ENCODE measurements at places on chromosomes 16 and 17.

- no peak for DNase-seq
These were observed 41.3 kb upstream of the ATP2A3 start for GRCh38 chr17:4005296-4006164.

DNA sequence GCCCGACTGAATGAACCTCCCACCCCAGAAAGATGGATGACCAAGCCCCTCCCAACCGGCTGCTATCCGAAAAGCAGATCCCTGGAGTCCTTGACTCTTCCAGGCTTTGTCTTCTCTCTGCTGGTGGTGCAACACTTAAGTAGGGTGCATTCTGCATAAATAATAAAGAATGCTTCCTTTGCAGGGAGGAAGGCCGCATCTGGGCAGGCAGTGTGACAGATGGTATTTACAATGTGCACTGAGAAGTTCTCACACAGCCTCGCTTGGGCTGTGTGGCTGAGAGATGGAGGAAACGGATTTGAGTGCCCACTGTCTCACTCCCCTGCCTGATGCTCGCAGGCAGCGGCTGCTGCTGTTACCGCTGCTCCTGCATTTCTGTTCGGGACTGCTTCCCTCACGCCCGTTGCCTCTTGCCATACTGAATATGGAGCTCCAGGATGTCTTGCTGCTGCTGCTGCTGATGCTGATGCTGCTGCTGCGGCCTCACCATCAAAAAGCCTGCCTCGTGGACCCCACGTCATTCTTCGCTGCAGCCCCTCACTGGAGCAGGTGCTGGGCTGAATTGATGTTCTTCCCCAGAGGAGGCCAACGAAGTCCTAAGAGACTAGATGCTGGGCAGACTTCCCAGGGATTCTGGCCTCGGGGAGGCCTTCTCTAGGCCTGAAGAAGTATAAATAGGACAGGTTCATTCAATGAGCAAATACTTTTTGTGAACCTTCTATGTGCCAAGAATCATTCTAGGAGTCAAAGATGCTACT is 7.1 kb upstream of the RHBDL3 start:
- DNase-seq, result no peak

DNA sequence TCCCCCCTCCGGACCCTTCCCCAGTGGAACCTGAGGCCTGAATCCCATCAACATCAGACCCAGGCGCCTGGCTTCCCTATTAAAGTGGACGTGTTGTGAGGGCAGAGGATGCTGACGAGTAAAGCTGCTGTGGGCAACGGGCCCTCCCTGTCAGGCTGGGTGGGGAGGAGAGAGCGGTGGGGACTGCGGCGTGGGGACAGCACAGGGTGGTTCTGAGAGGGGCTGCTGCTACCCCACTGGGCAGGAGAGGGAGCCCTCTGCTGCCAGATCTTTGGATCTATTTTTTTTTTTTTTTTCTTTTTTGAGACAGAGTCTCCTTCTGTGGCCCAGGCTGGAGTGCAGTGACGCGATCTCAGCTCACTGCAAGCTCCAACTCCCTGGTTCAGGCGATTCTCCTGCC is 5.9 kb downstream of the CA5A start:
- DNase-seq, result no peak

GRCh38 chr16:20026361-20027072 is 47.2 kb downstream of the GPR139 start:
- DNase-seq, result no peak

DNA sequence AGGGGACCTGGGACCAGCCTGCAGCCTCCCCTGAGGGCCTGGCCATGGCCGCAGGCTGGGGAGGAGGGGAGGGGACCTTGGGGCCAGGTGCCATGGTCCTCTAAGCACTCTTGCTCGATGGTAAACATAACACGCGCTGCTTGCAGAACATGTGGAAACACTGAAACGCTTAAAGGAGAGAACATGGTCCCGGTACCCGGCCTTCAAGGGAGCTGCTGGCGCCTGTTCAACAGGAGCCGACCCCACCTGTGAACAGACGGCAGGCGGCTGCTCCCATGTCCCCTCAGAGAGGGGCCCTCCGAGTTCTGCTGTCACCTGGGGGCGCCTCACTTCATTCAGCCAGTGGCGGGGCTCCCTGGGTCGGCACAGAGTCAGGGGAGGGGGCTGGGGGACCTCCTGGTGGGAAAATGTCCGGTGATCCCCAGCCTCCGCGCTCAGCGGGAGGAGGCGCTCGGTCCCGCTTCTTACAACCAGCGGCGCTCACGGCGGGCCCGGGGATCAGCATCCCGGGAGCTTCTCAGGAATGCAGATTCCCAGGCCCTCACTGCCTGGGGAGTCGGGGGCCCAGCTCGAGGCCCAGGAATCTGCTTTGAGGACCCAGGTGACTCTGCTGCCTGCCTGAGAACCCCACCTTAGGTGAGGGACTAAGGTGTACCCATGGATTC is 854 bp upstream of the SSTR5 start:
- no peak for DNase-seq

DNA sequence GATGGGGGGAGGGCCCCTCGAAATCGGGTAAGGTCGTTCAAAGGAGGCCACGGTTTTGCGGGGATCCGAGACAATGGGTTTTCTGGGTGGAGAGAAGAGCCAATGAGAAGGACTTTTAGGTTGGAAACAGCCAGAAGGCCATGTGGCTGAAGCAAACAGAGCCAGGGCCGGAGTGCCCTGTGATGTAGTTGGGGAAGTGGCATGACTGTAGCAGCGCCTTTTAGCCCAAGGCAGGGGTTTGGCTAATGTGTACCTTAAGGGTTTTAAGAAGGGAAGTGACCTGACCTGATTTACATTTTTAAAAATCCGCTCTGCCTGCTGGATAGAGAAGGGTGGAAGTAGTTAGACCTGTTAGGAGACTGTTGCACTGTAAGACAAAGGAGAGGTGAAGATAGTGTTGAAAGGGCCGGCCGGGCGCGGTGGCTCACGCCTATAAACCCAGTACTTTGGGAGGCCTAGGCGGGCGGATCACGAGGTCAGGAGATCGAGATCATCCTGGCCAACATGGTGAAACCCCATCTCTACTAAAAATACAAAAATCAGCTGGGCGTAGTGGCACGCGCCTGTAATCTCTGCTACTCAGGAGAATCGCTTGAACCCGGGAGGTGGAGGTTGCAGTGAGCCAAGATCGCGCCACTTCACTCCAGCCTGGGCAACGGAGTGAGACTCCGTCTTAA is 1.0 kb downstream of the LYRM1 start:
- DNase-seq, result peak; percentile 67

DNA sequence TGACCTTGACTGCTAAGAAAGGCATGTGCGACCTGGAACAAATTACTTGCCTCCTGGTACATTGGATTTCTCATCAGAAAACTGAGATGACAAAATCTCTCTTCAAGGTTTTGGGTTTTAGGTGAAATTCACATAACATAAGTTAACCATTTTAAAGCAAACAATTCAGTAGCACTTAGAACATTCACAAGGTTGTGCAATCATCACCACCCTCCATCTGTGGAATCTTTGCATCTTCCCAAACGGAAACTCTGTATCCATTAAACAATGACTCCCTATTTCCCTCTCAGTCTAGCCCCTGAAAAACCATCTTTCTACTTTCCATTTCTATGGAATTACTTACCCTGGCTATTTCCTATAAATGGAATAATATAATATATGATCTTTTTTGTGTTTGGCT is 42.2 kb upstream of the BRD7 start:
- no peak for DNase-seq

DNA sequence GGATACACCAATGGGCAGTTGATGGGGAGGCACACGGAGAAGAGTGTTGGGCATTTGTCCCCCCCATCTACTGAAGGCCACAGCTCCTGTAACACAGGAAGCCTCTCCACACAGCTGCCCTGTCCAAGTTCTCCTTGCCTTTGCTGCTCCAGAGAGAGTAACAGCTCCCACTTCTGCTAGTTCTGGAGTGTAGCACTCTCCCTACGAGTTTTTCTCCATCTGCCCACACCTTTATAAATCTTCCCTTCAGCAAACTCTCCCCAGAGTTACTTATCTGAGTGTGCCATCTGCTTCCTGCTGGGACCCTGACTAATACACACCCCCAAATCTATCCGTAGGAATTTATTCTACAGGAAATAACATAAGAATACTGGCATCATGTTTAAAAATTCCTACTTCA is 42.6 kb upstream of the ERN1 start:
- no peak for DNase-seq

GRCh38 chr17:82108496-82108945 is 10.5 kb upstream of the FASN start:
- no peak for DNase-seq

GRCh38 chr16:16111639-16112038 is 111.7 kb downstream of the ABCC6 start:
- no peak for DNase-seq

GRCh38 chr17:61330174-61331150 is 69.2 kb upstream of the TBX2 start:
- no peak for DNase-seq

- no peak for DNase-seq
These were observed 406.2 kb upstream of the PSMD7 start for GRCh38 chr16:73890186-73891128.

DNA sequence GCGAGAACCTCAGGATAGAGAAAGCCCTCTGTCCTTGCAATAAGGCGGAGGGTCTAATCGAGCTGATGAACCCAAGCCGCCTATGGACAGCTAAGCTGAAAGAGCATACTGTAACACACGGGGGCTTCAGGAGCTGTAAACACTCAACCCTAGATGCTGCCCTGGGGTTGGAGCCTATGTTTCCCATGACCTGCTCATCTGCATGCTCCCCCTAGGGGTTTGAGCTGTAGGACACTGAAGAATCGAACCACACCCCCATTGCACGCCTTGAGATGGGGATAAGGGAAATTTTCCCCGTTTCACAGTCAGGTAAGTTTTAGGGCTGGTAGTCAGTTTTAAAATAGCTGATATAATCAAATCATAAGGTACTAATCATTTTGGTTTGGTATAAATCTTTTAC is 675.6 kb upstream of the CDH8 start:
- DNase-seq, result no peak

- DNase-seq, result no peak
These were observed 81.1 kb downstream of the MRC2 start for GRCh38 chr17:62708587-62708986.

DNA sequence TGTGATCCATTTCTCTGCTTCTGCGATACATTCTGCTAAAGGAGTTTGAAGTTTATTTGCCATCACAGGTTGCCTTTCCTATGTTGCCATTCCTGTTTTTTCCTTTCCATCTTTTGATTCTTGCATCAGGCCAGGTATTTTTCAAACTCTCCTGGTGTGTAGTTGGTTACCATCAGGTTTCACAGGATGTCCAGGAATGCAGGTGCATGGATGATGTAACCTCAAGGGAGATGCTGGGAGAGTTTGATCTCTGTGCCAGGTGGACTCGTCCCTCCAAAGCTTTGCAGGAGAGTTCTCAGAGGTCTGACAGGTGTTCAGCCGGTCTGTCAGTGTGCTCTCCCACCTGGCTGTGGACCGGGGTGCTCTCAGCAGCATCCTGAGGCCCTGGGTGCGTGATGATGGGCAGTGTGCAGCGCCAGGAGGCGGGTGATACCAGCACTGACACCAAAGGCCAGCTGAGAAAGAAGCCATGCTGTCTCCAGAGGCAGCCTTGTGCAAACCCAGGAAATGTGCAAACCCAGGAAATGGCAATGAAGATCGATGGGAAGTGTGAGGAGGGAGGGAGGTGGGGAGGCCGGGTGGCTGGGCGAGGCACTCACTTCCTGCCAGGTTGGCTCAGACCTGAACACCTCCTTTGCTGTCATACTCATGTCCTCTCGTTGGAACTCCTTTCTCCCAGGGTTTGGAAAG is 1.7 kb downstream of the ATP2C2 start:
- no peak for DNase-seq

- DNase-seq, result no peak
These were observed 104.5 kb downstream of the SNX29 start for GRCh38 chr16:12081048-12081404.

GRCh38 chr17:45149669-45150664 is 1.7 kb downstream of the HEXIM1 start:
- DNase-seq, result no peak

- DNase-seq, result no peak
These were observed 204.2 kb downstream of the NTN1 start for GRCh38 chr17:9225305-9226101.

GRCh38 chr17:74043976-74044375 is 159.5 kb upstream of the RPL38 start:
- DNase-seq, result no peak

GRCh38 chr17:72479113-72479512 is 358.3 kb downstream of the SOX9 start:
- no peak for DNase-seq

DNA sequence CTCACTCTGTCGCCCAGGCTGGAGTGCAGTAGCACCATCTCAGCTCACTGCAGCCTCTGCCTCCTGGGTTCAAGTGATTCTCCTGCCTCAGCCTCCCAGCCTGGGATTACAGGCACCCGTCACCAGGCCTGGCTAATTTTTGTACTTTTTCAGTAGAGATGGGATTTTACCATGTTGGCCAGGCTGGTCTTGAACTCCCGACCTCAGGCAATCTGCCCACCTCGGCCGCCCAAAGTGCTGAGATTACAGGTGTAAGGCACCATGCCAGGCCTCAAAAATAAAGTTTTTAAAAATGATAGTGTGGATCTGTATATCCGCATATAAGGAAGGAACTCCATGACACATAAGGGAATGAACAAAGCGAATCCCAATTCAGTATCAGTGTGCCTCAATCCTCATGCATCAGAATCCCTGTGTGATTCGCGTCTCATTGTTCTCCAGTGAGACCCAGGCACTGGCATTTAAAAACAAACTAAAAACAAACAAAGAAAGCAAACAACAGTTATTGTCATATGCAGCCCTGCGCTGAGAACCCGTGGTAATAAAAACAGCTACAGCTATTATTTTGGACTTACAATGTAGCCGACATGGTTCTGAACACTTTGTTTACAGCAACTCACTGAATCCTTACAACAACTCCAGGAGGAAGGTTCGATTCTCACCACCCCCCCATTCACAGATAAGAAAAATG is 54.1 kb upstream of the CREBBP start:
- DNase-seq, result no peak

DNA sequence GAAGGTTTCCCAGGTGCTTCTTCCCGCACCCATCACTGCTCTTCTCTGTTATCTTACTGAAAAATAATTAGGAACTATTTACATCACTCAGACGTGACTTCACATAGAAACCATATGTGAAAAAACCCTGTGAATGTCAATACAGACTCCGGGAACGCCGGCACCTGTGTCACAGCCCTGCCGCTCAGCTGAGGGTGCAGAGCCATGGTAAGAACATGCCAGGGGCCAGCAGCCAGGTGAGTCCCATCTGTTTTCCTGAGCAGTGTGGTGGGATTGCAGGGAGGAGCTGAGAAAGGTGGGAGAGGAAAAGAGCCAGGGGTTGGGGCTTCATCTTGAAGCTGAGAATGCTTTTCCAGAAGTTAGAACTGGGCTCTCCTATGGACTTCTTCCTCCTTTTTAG is 13.7 kb downstream of the FOXF1 start:
- DNase-seq, result no peak

Measured in kidney glomerular epithelial cell (primary cell).